A549 treated with Mapracorat at 1 μM for 4 hours (cell line): ENCODE measurements at places on chromosomes 13 and 19. TPM values are rescaled to one million over a fixed set of nuclear protein-coding genes. Genes with fewer than 3 reads are reported as not detected.

Gene CLEC17A
- not detected in 5 replicates for total RNA-seq

Gene KLK3
- not detected in 5 replicates for total RNA-seq

Gene ZNF534
- total RNA-seq = not detected in 5 replicates

Gene SIGLEC7
- total RNA-seq = not detected in 5 replicates

Gene ZNF135
- not detected in 5 replicates for total RNA-seq

Gene KLK15
- not detected in 5 replicates for total RNA-seq

Gene RRAS
- 99.6 to 157 TPM (median 144 TPM) in 5 replicates for total RNA-seq

Gene ALKBH7
- total RNA-seq = 19.0 to 38.7 TPM (median 36.4 TPM) in 5 replicates

Gene ZNF880
- total RNA-seq = 0.39 to 1.3 TPM (median 0.81 TPM) in 5 replicates

Gene LIM2
- not detected in 5 replicates for total RNA-seq

Gene ZNF132
- total RNA-seq = 0.12 to 0.19 TPM (median 0.12 TPM) in 4 of 5 replicates, not detected in the other

Gene GNA15
- total RNA-seq = 0.08 TPM in 2 of 5 replicates, not detected in the others

Gene C19orf67
- total RNA-seq = not detected in 5 replicates

Gene LILRA2
- total RNA-seq = not detected in 5 replicates

Gene ZSCAN1
- not detected in 5 replicates for total RNA-seq

Gene ARMC6
- 22.4 to 29.9 TPM (median 27.3 TPM) in 5 replicates for total RNA-seq

Gene TINCR
- 1.7 to 3.2 TPM (median 2.3 TPM) in 5 replicates for total RNA-seq
